ENCODE measurements at places on chromosomes 3 and 15.

DNA sequence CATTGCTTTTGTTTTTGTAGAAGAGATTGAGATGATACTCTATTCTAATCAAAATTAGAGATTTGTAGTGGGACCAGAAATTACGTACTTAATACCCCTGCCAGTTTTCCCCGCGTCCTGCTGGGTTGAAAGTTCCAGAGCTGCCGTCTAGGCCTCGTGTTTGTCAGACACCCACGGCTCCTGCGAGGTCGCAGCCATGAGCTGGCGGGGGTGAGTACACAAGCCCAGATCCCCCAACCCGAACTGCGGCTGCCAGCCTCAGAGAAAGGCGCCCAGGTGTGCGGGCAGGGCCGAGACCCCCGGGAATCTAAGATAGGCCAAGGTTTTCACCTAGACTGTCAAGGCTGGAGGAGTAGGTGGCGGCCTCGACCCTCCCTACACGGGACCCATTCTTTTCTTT lies 26.3 kb downstream of the GPR160 start:
- DNase-seq, result no peak

GRCh38 chr15:71252044-71252739 lies 136.9 kb downstream of the THSD4 start:
- DNase-seq, result no peak

DNA sequence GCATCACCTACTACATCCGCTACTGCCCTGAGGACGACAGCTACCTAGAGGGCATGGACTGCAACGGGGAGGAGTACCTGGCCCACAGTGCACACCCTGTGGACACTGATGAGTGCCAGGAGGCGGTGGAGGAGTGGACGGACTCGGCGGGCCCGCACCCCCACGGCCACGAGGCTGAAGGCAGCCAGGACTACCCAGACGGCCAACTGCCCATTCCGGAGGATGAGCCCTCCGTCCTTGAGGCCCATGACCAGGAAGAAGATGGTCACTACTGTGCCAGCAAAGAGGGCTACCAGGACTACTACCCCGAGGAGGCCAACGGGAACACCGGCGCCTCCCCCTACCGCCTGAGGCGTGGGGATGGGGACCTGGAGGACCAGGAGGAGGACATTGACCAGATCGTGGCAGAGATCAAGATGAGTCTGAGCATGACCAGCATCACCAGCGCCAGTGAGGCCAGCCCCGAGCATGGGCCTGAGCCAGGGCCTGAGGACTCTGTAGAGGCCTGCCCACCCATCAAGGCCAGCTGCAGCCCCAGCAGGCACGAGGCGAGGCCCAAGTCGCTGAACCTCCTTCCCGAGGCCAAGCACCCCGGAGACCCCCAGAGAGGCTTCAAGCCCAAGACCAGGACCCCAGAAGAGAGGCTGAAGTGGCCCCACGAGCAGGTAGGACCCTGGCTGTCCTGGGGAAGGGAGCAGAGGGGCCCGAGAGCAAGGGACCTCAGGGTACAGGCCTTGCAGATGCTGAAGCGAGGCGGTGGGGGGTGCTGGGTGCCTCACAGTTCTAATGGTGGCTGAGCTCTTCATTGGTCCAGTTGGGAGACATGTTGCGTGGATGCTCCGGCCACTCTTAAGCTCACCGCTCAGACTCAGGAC lies 168.6 kb downstream of the APBA2 start:
- no peak for DNase-seq

- no peak for DNase-seq
Measured at GRCh38 chr3:179082416-179082815, 10.8 kb upstream of the ZMAT3 start.

GRCh38 chr3:177420651-177421480 lies 223.6 kb upstream of the TBL1XR1 start:
- no peak for DNase-seq

DNA sequence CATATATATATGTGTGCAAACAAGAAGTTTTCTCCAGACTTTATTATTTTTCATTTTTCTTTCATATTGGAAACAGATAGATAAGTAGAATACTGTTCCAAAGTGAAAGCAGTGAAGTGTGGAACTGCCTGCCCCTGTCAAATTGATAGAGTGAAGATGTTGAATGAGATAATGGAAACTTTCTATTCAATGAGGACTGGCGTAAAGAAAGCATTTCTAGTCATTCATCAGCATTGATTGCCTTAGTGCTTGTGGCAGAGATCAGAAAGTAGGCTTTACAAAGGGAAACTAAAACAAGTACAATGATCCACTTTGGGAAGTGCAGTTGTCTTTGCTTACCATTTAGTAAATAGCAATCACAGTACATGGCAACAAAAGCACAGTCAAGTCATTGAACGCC lies 300.0 kb downstream of the CADM2 start:
- no peak for DNase-seq

- no peak for DNase-seq
Measured at GRCh38 chr3:146100825-146101444, 60.0 kb downstream of the PLOD2 start.

All from effector memory CD8-positive, alpha-beta T cell (primary cell).